Activated CD8-positive, alpha-beta memory T cell treated with anti-CD3 and anti-CD28 coated beads for 1 hour (primary cell): ENCODE measurements at places on chromosomes 2 and 18.

DNA sequence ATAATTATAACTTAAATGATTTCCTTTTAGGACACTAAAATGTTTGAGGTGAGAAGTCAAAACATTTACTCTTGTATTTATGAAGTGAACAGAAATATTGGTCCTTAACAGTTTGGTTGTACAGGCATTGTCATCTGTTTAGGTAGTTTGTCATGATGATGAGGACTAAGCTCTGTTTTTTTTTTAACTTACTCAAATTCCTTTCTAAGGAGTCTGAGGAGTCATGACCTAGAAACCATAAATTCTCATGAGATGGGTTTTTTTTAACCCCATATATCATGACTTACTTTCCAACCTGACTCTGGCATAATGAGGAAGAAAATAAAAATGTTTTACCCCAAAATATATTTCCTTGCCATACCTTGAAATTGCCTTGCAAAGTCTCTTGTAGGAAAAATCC, 1176.2 kb downstream of the SUCLG1 start:
- no peak for DNase-seq

DNA sequence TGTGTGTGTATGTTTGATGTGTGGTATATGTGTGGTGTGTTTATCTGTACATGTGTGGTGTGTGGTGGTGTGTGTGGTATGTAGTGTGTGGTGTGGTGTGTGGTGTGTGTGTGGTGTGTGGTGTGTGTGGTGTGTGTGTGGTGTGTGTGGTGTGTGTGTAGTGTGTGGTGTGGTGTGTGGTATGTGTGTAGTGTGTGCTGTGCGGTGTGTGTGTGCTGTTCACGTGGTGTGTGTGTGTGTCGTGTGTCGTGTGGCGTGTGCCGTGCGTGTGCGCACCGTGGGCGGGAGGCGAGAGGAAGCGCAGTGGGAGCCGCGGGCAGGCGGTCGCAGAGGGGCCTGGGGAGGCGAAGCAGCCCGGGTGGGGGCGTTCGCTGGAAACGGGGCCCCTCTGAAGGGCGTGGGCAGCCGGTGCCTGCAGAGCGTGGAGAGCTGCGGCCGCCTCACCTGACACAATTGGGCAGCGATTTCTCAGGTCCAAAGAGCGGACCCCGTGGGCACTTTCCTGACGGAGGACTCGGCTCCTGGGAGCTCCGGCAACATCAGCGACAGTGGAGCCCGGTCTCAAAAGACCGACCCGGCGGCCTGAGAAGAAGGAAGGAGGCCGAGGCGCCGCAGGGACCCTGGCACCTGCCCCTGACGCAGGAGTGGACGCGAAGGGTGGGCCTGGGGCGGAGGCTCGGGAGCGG, 741.1 kb upstream of the SALL3 start:
- DNase-seq = no peak

DNA sequence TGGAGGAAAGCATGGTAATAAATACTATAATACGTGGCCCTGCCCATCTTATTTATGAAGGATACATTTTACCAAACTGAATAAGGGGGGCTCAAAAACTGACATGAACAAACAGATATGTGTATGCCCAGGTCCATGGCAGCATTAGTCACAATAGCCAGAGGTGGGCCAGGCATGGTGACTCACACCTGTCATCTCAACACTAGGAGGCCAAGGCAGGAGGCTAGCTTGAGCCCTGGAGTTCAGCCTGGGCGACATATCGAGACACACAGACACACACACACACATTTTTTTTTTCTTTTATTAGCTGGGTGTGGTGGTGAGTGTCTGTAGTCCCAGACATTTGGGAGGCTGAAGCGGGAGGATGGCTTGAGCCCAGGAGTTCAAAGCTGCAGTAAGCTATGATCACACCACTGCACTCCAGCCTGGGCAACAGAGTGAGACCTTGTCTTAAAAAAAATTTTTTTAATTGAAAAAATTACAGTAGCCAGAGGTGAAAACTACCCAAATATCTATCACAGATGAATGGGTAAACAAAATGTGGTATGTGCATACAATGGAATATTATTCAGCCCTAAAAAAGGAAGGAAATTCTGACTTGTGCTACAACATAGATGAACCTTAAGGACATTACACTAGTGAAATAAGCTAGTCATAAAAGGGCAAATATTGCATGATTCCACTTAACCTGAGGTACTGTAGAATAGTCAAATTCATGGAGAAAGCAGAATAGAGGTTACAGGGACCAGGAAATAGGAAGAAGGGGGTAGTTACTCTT, 8.0 kb downstream of the ATP8B1 start:
- DNase-seq = no peak

DNA sequence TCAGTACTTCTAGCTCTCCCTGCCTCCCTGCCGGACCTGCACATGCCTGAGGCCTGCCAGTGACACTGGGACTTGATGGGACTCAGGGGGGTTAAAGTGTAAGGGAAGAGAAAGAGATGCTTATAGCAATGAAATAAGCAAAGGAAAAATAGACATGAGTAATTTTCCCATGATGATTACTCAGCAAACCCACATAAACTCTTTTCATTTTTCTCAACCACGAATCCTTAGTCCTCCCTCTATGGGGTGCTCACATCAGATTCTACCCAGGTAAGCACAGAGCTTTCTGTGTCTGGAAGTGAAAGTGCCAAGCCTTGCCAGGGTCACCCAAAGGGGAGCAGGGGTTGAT, 44.8 kb upstream of the ANKRD62 start:
- DNase-seq = no peak

DNA sequence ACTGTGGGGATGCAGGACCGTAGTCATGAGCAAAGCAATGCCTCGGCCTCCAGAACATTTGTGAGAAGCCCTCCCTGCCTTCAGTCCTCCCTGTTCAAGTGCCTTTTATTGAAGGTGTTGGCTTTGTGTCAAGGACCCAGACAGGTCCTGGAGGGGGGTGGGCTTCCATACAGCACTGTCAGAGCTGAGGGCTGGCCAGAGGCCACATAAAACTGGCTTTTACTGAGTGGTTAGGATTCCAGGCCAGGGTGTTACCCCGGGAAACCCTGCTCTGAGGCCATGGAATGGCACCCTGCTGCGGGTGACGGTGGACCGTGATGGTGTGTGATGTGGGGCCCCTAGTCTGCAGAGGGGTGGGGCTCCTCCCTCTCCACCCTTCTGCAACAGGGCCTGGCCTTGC, 41.6 kb downstream of the TOGARAM2 start:
- no peak for DNase-seq

DNA sequence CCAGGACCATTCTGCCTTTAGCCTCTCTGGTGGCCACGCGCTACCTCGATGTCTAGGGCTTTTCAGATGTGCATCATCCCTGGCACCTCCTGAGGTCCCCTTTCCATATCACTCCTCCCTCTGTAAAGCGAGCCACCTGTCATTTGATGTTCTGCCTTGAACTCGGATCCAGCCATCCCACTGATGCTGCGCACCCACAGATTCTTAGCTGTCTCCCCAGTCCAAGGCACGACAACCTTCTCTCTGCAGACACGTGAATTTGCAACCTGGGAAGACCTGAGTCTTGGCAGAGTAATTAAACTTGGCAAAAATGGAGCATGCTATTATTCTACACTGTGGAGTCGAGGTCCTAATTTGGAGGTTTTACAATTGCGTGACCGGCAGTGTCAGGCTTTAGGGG, 61.9 kb downstream of the NGEF start:
- DNase-seq = no peak

DNA sequence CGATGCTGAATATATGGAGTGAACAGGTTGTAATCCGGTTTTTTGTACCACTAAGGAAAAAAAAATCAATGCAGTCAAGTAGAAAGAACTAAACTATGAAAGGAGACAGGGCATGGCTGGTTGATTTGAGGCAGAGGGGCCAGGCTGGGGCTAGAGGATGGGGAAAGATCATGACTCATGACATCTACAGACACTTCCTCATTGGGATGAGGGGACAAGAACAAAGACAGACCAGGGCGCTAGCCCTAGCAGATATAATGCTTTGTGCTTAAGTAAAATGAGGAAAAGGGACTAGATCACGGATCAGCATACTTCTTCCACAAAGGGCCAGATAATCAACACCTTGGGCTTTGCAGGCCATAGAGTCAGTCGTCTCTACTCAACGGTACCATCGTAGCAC, 55.8 kb downstream of the ST6GAL2 start:
- DNase-seq = no peak

- DNase-seq = no peak
Measured at GRCh38 chr18:3931013-3931315, 481.0 kb downstream of the TGIF1 start.

GRCh38 chr2:224492531-224492930, 90.6 kb upstream of the FAM124B start:
- no peak for DNase-seq

DNA sequence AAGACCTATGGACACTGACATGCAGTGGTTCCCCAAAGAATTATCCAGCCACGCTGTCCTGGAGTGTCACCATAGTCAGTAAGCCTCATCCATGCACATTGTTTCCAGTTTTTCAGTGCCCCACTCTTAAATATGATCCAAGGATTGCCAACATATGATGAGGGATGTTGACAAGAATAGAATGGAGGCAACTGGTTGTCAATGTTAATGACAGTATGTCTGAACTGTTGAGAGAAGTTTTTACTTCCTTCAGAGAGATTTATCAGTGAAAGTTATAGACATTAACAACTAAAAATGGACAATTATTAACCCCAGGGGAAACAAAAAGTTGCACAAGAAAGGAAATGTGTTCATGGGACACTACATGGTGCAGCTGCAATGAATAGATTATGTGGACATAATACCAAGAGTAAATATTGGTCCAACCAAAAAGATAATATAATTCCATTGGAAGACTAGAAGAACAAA, 69.9 kb downstream of the CYP26B1 start:
- no peak for DNase-seq

- DNase-seq = no peak
Measured at GRCh38 chr2:173962031-173962430, 3.1 kb downstream of the SP3 start.

DNA sequence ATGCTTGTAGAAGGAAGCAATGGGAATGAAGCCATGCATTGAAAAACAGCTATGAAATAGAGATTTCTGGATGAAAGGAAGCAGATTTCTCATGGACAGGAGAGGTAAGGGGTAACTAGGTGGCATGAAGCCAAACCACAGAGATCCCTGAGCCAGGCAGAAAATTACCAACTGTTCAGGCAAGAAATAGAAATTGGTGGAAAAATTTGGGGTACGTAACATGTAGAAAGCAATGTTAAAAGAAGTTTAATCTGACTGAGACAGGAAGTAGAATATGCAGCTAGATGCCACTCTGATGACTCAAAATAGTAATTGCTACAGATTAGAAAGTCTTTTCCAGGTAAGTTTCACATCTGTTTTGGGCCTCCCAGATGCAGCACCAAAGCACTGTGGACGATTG, 928.5 kb upstream of the CELF4 start:
- no peak for DNase-seq

- no peak for DNase-seq
Measured at GRCh38 chr2:149715005-149715592, 127.5 kb upstream of the MMADHC start.

DNA sequence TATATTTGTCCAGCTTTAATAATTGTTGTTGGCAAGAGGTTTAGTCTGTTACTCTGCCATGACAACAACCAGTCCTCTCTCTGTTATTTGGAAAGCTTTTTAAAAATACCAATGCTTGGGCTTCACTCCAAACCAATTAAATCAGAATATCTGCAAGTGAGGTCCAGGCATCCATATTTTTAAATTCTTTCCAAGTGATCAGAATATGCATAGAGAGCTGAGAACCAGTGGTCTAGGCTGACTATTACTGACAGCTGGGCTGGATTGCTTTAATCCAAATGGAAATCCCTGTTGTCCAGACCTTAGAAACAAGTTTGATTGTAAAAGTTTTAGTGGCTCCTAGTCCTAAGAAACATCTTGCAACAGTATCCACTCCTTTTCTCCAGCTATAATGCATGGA, 1059.7 kb upstream of the ACVR2A start:
- DNase-seq = no peak

- DNase-seq = no peak
Measured at GRCh38 chr2:84957771-84958134, 13.2 kb upstream of the KCMF1 start.

DNA sequence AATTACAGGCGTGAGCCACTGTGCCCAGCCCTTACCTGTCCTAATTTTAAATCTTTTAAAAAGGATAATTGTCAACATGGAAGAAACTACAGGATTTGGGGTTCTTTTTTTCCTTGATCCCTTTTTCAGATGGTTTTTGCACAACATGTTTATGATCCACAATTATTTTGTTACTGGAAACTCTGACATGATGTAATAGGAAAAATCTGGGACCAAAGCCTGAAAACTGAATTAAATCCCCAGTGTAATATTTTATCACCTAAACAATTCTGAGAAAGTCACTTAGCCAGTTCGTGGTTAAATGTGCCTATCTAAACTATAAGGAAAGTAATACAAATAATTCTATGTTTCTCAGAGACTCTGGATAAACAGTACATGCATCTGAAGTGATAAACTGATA, 1649.7 kb downstream of the LRP1B start:
- DNase-seq = no peak

DNA sequence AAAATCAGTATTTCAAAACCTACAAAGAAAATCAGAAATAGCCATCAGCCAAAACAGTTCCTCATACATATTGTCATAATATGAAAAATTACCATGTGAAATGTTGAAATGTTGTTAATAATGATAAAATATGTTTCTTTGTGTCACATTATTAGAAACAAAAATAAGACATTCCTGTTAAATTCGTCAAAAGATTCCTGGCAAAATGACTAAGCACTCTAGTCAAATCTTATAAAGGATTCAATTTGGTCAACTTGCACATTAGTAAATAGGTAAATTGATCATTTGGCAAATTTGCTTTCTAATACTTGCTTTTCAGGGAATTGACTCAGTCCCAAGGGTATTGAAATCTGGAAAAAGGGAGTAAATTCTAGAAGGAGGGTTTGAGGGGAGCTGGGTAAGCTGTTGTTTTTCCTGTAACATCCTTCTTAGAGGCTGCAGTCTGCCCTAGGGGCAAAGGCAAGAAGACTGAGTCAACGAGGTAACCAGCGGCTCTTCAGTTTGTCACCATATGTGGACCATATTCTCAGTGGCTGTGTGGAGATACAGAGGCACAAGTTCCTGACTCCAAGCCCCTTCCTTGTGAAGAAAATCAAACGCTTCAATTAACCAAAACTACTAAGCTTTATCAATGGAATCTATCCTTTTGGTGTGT, 482.3 kb downstream of the TNS1 start:
- no peak for DNase-seq

GRCh38 chr2:115460008-115460407, 1017.6 kb downstream of the DPP10 start:
- DNase-seq = no peak

DNA sequence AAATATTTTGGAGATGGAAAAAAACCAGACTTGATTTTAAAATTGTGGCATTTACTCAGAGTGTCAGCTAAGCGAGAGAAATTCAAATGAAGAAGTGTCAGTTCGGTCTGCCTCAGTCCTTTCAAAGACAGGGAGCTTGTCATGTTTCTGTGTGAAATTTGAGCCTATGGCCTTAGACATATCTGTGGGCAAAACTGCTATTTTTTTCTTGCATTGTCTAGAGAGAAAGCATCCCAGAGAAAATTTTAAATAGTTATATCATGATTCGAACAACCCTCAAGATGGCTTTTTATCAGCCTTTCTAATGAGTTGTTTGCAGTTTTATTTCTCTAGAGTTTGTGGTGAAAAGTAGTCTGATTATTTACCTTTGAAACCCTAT, 50.2 kb upstream of the KCNE4 start:
- no peak for DNase-seq
